ENCODE measurements at places on chromosomes 6 and 20.

- no peak for DNase-seq
These were observed 121.3 kb upstream of the NHSL1 start for GRCh38 chr6:138620630-138621029.

DNA sequence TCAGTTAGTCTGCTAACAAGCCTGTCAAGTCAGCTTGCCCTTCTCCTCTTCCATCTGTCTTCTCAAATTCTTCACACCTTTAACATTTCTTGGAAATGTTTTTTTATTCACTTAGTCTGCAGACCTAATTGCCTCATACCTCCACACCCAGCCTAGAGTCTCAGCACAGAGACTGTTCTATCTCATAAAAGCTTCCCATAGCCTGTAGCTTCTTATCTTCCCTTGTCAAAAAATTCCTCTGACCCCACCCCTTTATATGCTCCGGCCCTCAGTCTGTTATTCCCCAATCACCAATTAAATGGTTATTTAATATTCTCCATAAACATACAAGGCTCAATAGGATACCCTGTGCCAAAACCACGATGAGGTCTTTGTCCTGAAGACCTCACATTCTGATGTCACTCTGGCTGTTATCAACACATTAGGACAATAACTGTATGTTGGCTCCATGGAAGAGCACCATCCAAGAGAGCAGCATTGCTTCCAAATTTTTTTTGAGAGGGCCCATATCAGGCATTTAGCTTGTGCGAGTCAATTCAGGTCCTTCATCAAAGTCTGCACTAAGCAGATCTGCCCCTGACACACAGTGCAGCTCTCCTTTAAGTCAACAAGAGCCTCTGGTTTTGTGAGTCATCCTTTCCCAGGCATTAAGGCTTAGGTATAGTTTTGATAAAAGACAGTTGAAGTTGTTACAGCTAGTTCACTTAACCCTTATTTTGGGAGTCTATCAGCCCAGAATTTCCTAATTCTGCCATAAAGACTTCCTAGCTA lies 83.2 kb upstream of the TBX18 start:
- no peak for DNase-seq

DNA sequence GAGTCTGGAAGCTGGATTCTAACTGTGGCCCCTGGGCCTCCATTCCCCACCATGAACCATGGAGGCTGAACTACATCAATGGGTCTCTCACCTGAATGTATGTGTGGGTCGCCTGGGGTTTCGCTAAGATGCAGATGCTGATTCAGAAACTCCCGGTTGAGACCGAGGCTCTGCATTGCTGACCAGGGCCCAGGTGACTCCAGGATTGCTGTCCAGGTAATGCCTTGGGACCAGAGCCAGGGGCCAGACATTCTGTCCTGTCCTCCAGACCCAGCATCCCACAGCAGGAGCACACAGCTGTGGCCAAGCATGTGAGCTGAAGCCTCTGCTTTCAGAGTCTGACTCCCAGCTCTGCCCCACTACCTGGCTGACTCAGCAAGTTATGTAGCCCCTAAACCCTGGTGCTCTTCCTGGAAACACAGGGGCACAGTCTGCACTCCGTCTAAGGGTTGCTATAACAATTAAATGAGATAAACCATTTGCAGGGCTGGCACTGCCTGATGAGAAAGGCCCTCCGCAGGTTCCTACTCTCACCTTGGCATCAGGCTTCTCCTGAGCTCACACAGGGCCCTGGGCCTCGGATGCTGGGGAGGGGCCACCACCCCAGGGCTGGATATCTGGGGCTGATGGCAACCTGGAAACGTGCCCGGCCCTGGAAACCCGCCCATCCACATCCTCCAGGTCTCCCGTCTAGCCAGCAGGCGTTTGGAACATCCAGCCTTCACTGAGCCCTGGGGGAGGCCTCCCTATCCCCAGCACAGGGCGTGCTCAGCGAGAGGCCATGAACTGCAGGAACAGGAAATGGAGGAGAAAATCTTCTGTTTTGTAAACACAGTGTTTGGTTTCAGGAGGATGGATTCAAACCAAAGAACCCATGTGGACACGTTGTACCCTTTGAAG lies 175.7 kb downstream of the DLL1 start:
- no peak for DNase-seq

- DNase-seq: no peak
These were observed 136.4 kb upstream of the PLCB4 start for GRCh38 chr20:8932192-8933165.

- DNase-seq: no peak
These were observed 18.3 kb downstream of the SERPINB9 start for GRCh38 chr6:2884804-2885203.

DNA sequence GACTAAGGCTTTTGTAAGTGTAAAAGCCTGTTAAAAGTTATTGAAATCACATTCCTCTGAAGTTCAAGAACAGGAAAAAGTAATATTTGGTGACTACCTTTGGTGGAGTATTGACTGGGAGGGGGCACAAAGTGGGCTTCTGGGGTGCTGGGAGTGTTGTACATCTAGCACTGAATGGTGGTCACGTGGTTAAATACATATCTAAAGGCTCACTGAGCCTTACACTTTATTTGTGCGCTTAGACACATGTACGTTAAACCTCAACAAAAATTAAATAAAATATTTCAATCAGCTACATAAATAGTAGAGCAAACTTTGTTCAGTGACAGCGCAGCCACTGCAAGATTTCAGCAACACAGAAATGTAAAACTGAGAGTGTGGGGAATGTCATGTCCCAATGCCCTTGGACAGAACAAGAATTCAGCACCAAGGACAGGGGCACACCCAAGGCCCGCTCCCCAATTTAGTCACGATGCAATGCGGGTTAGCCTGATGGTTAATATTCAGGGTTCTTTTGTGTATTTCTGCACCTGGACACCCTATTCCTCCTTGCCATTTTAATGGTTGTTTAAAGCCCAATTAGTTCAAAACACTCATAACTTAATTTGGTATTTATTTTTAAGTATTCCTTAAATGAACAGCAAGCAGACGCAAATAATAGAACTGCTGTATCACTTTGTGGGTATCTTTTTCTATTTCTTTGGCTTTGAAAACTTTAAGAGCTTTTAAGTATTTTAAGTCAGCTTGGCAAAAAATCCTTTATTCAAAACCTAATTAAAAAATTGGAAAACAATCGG lies 37.4 kb downstream of the ANGPT4 start:
- no peak for DNase-seq

GRCh38 chr20:31875671-31876070 lies 5.2 kb downstream of the TTLL9 start:
- no peak for DNase-seq

DNA sequence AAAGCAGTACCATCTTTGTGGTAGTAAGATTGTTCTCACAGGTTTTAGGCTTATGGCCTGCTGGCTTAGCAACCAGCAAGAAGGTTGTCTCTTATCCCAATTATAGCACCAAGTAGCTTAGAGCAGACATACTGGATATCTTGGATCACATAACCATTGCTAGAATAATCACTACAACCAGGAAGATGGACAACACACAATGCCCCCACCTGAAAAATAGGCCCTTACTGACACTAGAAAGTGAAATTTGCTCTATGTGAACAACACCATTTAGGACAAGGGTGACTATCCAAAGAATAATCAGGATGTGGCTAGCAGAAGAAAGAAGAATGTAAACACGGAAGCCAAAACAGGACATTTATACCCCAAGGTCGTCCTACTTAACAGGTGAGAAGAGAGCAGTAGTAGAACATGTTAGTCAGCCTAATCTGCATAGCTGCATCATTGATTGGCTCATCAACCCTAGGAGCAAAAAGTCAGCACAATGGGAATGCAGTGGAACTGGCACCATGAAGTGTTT lies 172.7 kb upstream of the MARCKS start:
- DNase-seq: no peak

GRCh38 chr20:53711333-53712211 lies 117.9 kb upstream of the ZNF217 start:
- DNase-seq: no peak

DNA sequence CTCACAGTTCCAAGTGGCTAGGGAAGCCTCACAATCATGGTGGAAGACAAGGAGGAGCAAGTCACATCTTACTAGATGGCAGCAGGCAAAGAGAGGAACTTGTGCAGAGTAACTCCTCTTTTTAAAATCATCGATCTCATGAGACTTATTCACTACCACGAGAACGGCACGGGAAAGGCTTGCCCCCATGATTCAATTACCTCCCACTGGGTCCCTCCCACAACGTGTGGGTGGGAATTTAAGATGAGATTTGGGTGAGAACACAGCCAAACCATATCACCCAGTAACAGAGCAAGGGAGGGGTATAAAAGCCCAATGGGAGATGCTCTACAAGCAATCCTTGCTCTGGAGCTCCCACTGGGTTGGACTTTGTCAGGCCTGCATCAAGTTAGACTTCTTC lies 80.4 kb downstream of the JPH2 start:
- DNase-seq: no peak

DNA sequence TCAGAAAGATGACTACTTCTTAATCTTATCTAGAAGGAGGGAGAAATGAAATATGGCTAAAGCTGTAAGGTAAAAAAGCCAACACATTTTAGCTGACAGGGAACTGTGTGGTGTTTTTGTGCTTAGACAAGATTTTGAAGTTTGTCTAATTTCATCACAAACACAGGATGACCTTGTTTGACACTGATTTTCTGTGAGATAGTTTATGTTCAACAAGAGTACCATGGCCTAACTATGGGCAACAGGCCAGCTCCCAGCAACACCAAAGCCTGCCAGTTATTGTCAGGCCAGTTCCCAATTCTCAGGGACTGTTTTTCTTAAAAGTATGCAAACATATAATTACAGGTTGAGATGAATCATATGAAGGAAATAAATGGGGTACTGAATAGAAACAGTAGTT lies 5.5 kb upstream of the ABCF1 start:
- no peak for DNase-seq
